ENCODE measurements at places on chromosomes 7 and 10.

DNA sequence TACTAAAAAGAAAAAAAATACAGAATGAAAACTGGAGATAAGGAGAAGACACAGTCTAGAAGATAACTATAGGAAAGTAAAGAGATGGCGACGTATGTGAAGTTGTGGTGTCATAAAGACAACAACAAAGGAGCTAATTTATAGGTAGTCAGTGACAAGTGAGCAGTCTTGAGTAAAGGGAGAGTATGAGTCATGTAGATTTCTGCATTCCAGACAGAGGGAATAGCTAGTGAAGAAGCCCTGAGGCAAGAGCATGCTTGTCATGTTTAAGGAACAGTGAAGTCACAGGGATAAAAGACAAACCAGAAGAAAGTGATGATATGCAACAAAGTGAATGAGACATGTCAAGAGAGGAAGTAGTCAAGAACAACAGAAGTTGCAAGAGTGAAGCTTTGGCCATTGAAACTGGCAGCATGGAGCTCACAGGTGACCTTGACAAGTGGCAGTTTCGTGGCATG is 2.3 kb upstream of the MIOS start:
- no peak for DNase-seq

- DNase-seq: peak; percentile 1
Observed at GRCh38 chr10:55174419-55174818, 373.4 kb upstream of the PCDH15 start.

GRCh38 chr7:22561321-22561811 is 61.4 kb upstream of the STEAP1B start:
- peak; percentile 52 for DNase-seq

DNA sequence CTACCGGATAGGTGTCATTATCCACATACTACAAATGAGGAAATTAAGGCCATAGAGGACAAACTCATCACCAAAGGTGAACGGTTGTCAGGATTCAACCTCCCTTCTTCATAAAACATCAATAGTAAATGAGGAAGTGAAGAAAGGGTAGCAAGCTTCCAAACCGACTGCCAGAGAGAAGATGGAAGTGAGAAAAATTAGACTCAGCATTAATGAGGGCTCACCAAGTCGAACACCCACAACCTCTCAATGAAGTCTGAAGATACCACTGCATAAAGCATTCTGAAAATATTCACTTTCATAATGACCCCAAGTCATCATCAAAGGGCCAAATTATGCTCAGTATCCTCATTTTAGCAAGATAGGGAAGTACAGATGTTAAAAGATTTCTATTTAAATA is 29.6 kb downstream of the ABCB4 start:
- no peak for DNase-seq

GRCh38 chr7:109387530-109387929 is 817.9 kb downstream of the DNAJB9 start:
- no peak for DNase-seq

Measured in HuH-7 (cell line).